Activated T-cell treated with anti-CD3 and anti-CD28 coated beads, Interleukin-2, amount 50 U/mL, for 1 hour (primary cell): ENCODE measurements at places on chromosomes 1 and 21.

DNA sequence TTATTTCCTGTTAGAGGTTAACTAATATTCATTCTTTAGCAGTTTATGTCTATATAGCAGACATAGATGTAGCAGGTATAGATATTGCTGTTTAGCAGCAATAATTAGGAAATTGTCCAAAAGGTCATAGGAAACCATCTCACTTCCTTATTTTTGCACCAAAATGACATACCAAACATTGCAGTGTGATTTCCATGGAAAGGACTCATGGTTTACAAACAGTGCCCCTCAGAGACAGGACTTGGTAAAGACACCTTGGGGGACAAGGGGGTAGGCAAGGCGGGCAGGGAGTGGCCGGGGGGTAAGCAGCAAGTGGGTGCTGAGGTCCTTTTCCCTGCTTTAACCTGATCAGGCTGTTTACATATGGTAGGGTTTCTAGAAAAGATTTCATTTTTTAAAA is 30.5 kb downstream of the BATF3 start:
- no peak for DNase-seq

DNA sequence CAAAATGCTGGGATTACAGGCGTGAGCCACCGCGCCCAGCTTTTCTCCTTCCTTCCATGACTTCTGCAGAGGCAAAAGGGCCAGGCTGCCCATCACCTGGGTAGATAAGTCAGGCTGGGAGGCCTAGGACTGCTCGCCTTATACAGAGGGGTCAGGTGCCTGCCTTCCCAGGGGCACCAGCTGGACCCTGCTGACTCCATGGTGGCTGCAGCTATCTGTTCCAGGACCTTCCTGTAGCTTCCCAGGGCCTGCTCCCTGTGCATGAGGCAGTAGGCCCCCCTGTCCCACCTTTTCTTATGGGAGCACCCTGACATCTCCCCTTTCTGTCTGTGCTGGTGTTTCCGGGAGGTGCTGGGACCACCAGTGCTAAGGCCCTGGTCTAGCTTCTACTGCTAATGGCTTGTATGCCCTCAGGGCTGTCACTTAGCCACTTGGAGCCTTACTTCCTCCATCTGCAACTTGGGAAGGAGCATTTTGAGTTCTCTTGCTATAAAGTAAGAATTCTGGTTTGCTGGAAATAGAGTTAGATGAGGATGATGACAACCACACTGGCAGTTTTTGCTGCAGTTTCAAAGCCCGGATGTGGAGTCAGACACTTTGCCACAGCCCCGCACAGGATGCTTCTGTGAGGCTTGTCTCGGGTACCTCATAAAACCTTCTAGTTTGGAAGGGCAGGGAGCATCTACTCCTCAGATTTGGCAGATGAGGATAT is 14.4 kb downstream of the SOX13 start:
- no peak for DNase-seq

- no peak for DNase-seq
Measured at GRCh38 chr1:56448529-56449300, 130.6 kb downstream of the PLPP3 start.

GRCh38 chr1:5125208-5125607 is 470.8 kb downstream of the AJAP1 start:
- DNase-seq, result no peak

GRCh38 chr1:203158423-203158822 is 17.2 kb downstream of the MYBPH start:
- DNase-seq, result no peak

DNA sequence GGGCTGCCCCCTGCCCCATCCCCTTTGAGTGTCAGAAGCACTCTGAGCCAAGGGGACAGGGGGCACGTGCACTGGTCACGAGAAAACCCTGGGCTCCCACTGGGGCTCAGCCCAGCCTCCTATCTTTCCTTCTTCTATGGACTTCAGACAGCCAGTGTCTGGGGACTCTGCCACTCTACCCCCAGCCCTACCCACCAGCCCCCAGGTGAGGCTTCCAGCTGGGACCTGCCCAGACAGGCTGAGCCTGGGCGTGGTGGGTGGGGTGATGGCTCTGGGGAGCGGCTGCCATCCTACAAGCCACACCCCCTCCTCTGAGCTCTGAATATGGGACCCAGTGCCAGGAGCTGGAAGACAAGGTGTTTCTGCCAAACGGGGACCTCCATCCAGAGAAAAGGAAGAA is 8.0 kb upstream of the SFN start:
- no peak for DNase-seq

GRCh38 chr1:50074931-50075330 is 33.8 kb upstream of the ELAVL4 start:
- no peak for DNase-seq

DNA sequence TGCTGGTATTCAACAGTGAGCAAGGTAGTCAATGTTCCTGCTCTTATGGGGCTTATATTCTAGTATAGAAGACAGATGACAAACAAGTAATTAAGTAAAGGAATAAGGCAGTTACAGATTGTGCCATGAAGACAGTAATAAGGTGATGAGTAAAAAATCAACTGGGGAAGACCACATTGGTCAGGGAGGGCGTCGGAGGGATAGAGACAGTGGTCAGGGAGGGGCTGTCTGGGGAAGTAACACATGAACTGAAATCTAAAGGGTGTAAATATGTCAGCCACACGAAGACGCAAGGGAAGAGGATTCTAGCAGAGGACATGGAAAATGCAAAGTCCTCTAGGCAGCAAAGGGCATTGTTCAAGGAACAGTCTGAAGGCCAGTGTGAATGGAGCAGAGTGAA is 10.1 kb downstream of the IL12RB2 start:
- DNase-seq, result no peak

DNA sequence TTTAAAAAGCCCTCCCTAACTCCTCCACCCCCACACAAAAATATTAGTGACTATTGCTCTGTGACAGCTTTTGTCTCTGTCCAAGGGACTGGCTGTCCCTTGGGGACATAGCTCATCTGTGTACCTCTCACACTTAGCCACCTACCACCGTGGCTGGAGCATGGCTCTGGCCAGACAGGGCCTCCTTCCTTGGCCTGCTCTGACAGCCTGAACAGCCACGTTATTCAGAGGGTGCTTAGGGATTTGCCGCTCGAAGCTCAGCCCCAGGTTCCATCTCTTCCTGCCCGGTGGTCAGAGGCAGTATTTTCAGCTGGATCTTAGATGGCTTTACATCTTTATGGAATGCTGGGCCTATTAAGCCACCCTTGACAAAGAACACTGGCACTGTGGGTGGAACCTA is 6.1 kb upstream of the CELSR2 start:
- no peak for DNase-seq

DNA sequence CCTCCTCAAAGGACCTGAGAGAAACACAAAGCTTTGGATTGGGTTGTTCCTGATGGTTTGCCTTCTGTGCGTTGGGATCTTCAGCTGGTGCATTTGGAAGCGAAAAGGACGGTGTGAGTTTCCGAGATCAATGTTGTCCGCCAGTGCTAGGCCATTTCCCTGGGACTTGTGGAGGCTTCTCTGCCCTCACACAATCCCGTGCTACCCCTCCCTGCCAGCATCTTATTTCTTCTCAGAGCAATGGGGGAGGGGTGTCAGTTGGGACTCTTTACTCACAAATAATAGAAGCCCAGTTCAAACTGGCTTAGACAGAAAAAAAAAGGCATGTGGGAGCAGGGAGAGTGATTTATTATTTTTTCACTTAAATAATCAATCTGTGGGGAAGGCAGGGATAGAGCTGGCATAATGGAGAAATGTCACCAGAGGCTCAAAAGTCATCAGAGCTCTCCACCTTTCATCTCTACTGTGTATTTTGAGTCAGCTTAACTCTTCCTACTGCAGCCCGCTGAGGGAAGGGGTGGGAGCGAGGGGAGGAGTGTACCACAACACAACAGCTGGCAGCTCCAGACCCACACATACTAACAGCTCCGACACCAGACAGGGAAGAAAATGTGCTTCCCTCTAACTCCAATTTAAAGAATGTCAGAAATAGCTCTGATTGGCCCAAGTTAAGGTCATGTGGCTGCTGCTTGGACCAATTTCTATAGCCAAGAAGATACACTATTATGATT is 22.4 kb downstream of the LY9 start:
- DNase-seq, result no peak

- DNase-seq, result no peak
Measured at GRCh38 chr1:240093120-240093961, 1.7 kb downstream of the FMN2 start.

- DNase-seq, result no peak
Measured at GRCh38 chr1:89872567-89872966, 51.7 kb downstream of the LRRC8D start.

- no peak for DNase-seq
Measured at GRCh38 chr21:28142697-28143096, 850.0 kb downstream of the LTN1 start.

DNA sequence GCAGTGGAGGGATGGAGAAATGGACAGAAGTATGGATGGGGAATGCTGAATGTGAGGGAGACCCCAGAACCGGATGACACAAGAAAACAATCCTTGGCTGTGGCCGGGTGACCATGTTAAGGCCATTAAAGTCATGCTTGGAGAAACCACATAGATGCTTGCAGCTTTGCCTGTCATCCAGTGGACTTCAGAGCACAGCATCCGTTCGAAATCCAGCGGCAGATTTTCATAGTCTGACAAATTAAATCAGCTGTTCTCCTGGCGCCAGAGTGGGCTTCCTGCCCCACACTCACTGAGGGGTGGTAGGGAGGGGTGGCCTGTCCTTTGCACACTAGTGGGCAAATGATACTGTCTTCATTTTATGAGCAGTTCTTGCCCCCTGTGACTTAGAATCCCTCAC is 35.1 kb downstream of the ABCG1 start:
- no peak for DNase-seq
